ENCODE measurements at places on chromosomes 7 and 10.

- DNase-seq: no peak
Observed at GRCh38 chr7:16504019-16504418, 22.6 kb upstream of the LRRC72 start.

GRCh38 chr7:22355620-22356009 is 1.3 kb downstream of the RAPGEF5 start:
- DNase-seq: no peak

DNA sequence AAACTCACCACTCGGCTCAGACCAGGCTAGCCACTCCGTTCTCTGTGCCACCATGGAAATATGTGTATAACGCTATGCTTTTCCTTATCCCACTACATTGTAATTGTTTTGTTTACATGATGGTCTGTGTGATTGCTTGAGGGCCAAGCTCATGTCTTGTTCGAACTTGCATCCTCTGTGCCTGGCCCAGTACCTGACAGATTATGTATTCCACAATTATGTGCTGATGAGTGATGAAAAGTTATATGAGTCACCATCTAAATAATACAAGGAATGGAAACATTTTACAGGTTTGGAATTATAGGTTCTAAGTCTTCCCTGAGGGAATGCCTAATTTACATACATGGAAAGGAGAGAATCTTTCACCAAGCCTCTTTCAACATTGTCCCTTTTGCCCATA is 137.4 kb downstream of the C7orf25 start:
- no peak for DNase-seq

DNA sequence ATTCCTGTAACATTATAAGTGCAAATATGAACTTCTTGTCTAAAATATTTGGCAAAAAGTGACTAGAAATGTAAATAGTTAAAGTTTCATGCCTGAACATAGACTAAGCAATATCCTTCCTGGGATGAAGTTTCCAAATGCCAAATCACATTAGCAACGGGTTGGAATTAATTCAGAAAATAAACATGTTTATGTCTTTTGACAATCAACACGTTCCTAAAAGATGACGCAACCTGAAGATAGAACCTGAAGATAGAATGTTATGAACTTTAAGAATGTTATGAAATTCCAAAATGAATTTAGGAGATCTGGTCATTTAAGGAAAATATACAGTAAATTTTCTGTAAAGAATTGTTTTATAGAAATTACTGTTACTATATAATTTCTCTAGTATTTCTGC is 9.2 kb downstream of the LAMB4 start:
- DNase-seq: no peak

DNA sequence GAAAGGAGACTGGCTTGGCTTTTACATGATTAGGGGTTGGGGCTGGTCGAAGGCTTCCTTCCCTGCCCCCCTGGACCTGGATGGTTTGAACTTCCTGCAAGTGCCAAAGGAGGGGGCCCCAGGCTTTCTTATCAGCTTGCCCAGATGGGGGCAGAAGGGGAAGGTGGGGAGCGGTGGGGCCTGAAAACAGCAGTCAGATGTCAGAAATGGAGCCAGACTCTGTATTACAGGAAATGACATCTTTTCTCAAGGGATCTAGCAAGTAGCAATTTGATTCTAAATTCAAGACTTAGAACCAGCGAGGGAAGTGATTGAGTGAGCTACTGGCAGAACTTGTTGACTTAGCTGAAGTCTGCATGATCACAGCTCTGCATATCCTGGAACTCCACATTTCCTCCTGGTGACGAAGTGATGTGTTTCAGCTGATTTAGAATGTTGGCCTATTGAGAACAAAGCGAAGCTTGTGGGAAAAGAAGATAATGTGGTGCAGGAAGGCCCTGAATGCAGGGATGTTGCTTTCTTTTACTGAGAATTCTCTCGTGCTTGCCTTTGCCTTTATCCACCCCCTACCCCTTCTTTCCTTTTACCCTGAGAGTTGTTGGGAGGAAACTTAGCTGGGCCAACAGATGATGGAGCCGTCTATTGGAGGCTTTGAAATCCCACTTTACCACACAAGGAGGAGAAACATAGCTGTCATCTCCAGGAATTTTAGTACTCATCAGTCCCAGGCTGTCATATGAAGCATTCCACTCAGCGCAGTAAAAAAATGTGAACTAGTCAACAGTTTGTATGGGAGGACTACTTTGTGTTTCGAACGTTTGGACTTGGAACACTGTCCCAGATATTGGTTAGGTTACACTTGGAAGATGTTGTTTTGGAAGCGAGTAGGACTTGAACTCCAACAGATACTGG is 43.2 kb downstream of the CCNY start:
- peak; percentile 84 for DNase-seq

GRCh38 chr7:81207801-81208200 is 288.9 kb upstream of the SEMA3C start:
- no peak for DNase-seq

DNA sequence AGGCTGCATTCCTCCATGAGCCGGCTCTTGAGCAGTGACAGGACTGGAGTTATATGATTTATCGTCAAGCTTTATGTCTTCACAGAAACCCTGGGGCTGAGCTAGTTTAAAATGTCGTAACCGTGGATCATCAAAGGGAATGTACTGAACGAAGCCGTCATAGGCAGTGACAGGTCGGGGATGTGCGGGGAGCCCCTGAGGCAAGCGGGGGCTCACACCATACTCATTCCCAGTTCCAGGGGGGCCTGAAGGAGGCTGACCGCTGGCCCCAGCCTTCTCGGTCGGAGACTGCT is 30.7 kb downstream of the JCAD start:
- DNase-seq: no peak

GRCh38 chr7:157010588-157011332 is at the start of gene MNX1:
TSS of gene MNX1 (minus strand) at chr7:157010663. CDS start at chr7:157010350, 313 bp downstream.
- DNase-seq: peak; percentile 89

DNA sequence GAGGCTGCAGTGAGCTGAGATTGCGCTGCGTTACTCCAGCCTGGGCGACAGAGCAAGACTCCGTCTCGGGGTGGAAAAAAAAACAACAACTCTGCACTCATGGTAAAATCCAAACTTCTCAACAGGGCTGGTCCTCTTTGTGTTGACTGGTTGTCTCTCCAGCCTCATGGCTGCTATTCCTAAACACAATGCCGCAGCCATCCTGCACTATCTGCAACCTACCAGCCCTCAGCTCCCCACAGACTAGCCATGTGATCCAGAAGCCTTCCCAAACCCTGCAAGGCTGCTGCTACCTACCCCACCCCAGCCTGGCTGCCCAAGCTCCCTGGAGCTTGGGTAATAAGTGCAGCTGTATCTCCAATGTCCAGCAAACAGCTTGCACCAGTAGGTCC is 11.7 kb downstream of the ZYX start:
- no peak for DNase-seq

- DNase-seq: no peak
Observed at GRCh38 chr10:1093696-1094095, 37.5 kb downstream of the WDR37 start.

DNA sequence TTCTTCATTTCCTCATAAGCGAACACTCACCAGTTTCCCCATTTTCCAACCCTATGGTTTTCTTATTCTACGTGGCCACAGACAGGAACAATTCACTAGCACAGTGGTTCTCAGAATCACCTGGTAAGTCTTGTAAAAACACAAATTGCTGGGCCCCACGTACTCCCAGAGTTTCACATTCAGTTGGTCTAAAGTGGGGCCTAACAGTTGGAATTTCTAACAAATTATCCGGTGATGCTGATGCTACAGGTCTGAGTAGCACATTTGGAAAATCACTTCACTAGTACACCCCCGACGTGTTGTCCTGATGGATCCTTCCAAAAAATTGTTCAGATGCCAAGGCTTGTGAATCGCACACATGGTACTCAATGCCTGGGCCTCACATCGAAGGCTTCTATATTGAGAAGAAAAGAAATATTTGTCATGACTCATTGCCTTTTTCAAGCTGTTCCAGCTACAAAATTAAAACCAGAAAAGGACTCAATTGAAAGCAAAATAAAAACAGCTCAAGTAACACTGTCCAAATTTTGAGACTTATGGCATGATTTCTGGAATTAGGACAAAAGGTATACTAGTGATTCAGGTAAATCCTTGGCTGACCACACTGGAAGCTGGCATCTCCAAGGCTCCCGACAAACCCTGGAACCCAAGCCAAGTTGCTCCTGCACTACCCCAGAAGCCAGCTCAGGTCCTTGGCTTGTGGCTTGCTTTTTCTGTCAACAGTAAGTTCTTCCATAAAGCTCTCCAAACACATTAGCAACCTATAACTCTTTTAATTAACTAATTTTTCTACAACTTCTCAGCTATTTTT is 12.9 kb upstream of the VIM start:
- DNase-seq: no peak

DNA sequence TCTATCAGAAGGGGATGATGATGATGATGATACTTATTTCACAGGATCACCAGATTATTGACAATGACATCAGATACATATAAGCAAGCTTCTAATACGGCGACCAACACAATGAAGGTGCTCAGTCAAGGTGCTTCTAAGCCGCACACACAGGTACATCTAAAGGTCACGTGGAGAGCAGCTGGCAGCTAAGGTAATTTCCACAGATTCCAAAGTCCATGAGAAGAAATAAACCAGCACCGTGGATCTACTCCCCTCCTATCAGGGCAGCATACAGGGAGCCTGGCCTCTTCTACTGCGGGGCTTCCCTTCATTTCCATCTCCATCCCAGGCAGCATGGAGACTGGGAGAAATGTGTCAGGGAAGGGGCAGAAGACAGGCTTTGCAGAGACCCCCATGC is 37.5 kb downstream of the DENND11 start:
- no peak for DNase-seq

DNA sequence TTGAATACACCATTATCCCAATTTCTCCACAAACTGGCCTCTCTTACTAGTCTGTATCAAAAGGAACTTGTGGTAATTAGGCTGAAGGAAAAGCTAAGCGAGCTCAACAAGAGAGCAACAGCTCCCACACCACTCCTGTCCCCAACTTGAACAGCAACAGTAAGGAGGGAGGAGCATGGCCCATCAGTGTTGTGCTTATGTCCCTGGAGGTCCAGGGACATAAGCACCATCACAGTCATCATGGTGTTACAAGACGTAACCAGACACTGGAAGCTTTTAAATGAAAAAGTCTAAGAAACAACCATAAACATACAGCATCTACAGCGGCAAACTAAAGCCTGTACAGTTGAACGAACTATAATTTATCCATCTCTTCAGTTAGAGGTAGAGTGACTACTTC is 989 bp downstream of the ERLIN1 start:
- peak; percentile 22 for DNase-seq

GRCh38 chr7:38840736-38841460 is 68.1 kb downstream of the VPS41 start:
- DNase-seq: no peak

DNA sequence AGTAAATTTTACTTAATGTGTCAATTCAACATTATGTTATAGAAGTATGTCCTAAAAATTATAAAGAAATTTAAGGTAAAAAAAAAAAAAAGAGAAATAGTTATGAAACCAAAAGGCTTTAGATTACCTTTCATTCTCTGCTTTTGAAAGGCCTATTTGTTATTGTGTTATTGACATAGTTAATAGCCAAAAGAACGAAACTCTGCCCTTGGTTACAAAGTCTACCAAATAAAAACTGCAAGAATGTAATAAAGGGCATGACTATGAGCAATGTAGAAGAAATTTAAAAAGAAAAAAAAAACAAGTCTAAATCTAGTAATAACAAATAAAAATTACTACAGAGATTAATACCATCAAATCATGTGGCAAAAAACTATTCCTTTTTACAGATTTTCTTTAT is 10.6 kb downstream of the ACBD5 start:
- DNase-seq: no peak

DNA sequence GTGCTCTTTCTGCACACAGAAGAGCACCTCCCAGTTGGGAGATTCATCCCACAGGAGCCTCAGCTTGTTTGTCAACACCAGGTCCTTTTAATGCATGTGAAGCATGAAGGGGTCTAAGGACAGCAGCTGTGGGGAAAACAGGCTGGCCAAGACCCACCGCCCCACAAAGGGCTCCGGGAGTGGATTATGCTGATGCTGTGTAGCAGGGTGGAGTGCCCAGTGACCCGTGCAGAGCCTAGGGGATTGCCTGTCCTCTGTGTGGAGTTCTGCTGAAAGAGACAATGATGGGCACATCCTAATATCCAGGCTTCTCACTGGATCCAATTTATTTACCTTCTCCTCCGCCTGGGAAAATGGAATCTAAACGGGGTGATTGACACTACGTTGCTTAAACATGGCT is 74.0 kb downstream of the PIP4K2A start:
- DNase-seq: no peak

Data from germinal center (tissue), 1 donor.